ENCODE measurements at places on chromosomes 4 and X.

DNA sequence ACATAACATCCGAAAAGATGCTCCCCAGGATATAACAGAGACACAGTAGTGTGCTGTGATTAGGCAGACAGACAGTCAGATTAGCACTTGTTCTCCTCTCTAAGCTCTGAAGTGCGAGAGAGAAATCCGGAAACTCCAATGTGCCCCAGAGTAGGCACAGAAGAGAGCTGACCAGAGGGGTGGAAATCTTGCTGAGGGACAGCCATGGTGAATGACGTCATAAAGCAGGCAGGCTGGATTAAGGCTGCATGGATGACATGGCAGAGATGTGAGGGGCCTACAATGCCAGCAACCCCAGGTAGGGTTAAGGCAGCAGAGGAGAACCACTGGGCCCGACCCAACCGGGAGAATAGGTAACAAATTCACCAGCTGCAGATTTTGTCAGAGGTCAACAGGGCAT lies 53.3 kb downstream of the MEPE start:
- no peaks in the 10 kb centered on the region for H3K27me3 ChIP-seq
- no peak for DNase-seq
- no peak overlapping the region for H3K4me3 ChIP-seq

DNA sequence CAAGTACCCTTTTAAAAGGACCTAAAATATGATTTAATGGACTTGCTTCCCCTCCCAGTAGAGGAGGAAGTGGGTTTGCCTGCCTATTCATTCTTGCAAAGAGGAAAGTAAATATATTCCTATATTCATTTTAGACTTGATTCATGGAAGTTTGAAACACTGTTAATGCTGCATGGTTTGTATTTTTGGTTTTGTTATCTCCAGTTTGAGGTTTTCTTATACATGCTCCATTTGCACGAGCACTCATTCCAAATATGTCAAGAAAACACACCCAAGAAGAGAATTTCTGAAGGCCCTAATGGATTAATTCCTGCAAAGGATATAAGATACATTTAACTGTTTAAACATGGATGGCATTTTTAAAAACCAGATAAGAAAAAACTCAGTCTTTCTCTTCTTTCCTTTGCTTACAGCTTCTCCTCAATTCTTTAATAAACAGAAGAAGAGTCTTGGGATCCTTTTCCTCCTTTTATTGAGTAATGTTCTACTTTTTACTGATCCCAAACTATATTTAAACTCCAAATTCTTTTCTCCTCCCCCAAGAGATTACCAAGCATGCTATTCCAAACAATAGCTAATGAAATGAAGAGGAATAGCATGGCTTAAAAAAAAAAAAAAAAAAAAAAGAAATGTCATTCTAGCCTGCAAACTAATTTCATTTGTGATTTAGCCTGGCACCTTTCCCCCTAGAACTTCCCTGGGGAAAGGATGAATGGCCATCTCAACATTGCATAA lies 54.6 kb upstream of the LDB2 start:
- peaks cover 24% of the 10 kb centered on the region for H3K27me3 ChIP-seq
- H3K4me1 ChIP-seq = peaks cover 12% of the 10 kb centered on the region
- DNase-seq = no peak
- H3K4me3 ChIP-seq = no peak overlapping the region
- H3K27ac ChIP-seq = no peak overlapping the region
- H3K36me3 ChIP-seq = no peaks in the 10 kb centered on the region

GRCh38 chrX:19955306-19955705 lies 35.6 kb downstream of the BCLAF3 start:
- H3K4me1 ChIP-seq = no peaks in the 10 kb centered on the region
- H3K27me3 ChIP-seq = no peaks in the 10 kb centered on the region
- peaks cover 6% of the 10 kb centered on the region for H3K36me3 ChIP-seq
- no peak overlapping the region for H3K4me3 ChIP-seq
- no peak for DNase-seq

DNA sequence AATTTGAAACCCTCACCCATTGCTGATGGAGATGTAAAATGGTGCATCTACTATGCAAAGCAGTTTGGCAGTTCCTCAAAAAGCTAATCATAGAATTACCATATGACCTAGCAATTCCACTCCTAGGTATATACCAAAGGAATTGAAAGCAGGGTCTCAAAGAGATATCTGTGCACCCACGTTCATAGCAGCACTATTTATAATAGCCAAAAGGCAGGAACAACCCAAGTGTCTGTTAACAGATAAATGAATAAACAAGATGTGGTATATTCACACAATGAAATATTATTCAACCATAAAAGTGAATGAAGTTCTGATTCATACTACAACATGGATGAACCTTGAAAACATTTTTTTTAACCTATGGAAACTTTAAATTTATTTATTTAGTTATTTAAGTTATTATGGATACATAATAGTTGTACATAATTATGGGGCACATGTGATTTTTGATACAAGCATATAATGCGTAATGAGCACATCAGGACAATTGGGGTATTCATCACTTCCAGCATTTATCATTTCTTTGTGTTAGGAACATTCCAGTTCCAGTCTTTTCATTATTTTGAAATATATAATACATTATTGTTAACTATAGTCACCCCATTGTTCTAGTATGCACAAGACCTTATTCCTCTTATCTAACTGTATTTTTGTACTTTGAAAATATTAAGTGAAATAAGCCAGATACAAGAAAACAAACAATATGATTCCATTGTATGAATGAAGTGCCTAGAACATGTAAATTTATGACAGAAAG lies 205.6 kb upstream of the CNKSR2 start:
- DNase-seq = no peak
- H3K36me3 ChIP-seq = no peaks in the 10 kb centered on the region
- no peak overlapping the region for H3K4me3 ChIP-seq
- no peak overlapping the region for H3K27ac ChIP-seq

DNA sequence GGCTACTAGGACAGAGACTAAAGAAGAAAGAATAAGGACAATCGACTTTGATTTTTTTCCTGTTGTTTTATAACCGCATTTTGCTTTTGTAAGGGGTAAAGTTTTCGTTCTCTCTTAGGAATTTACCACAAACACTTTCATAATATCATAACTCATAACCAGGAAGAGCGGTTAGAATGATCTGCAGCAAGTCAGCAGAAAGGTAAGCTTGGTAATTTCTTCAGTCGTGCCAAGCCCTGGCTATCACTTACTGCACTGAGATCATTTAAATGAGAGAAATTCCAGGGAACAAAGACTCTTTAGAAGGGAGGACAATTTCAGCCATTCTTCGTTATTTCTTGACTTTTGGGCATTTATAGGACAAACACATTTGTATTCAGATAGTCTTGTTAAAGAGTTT lies 258.1 kb downstream of the UNC5C start:
- no peak overlapping the region for H3K4me3 ChIP-seq
- H3K36me3 ChIP-seq = peaks cover 8% of the 10 kb centered on the region
- DNase-seq = no peak
- H3K4me1 ChIP-seq = peaks cover 45% of the 10 kb centered on the region
- H3K27me3 ChIP-seq = no peaks in the 10 kb centered on the region

- no peaks in the 10 kb centered on the region for H3K4me1 ChIP-seq
- no peak overlapping the region for H3K4me3 ChIP-seq
- no peaks in the 10 kb centered on the region for H3K27me3 ChIP-seq
- H3K27ac ChIP-seq = no peak overlapping the region
- no peak for DNase-seq
Observed at GRCh38 chrX:131802836-131803626, 220.1 kb upstream of the STK26 start.

DNA sequence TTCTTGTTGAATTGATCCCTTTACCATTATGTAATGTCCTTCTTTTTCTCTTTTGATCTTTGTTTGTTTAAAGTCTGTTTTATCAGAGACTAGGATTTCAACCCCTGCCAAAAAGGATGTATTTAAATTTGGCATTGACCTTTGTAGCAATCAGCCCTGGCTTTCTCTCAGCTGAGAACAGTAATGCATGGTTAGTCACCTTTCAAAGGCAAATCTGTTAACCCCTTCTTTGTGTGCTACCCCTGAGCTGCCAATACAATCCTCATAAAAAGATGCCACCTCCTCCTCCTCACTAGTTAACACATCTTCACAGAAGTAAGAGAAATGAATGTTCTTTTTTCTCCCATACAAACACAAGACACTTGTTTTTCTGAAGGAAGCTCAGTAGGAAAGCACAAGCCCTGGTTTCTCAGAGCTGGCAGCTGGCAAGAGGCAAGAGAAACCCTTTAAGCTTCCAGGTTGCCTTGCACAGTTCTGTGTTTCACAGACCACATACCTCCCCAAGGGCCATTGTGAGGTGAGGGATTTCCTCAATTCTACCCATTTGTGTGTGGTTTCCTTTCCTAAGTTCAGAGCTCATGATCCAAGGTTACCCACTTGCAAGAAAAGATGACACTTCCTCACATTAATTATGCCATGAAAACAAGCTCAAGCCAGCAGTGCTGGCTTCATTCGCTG lies 122.6 kb downstream of the RCHY1 start:
- H3K27me3 ChIP-seq = peaks cover 16% of the 10 kb centered on the region
- H3K27ac ChIP-seq = no peak overlapping the region
- no peaks in the 10 kb centered on the region for H3K4me1 ChIP-seq
- no peaks in the 10 kb centered on the region for H3K36me3 ChIP-seq
- no peak overlapping the region for H3K4me3 ChIP-seq
- no peak for DNase-seq

DNA sequence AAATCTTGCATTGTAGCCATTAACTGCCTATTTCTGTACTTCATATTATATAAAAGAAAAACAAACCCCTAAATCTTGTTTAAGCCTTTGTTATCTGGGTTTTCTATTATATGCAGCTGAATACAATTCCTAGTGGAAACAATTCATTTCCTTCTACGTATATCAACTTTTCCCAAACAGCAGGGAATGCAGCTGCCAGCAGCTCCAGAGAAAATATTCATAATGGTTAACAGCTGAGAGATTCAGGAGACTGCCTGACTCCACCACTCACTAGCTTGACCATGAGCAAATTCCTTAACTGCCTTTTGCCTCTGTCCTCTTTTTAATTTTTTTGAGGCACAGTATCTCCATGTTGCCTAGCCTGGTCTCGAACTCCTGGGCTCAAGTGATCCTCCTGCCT lies 146.2 kb downstream of the SPATA18 start:
- no peak overlapping the region for H3K27ac ChIP-seq
- peaks cover 9% of the 10 kb centered on the region for H3K4me1 ChIP-seq
- DNase-seq = no peak
- no peaks in the 10 kb centered on the region for H3K27me3 ChIP-seq

- no peak overlapping the region for H3K4me3 ChIP-seq
- H3K27me3 ChIP-seq = no peaks in the 10 kb centered on the region
- peak overlapping the region; percentile 75 for H3K27ac ChIP-seq
- peaks cover 22% of the 10 kb centered on the region for H3K4me1 ChIP-seq
Observed at GRCh38 chr4:76781698-76782595, 116.0 kb downstream of the SOWAHB start.

DNA sequence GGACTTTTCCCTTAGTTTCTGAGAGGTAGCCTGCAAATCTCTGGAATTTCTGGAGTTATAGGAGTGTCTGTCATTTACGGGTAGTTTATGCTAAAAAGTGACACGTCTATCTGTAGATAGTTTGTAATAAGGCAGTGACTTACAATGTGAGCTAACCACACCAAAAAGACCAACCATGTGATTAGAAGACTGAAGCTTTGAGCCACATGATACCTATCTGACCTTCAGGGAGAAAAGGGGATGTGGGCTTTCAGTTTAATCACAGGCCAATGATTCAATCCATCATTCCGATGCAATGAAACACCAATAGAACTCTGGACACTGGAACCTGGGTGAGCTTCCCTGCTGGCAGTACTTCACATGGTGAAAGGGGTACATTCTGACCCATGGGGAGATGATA lies 254.6 kb upstream of the GK2 start:
- H3K4me1 ChIP-seq = no peaks in the 10 kb centered on the region
- DNase-seq = no peak
- no peak overlapping the region for H3K27ac ChIP-seq
- no peaks in the 10 kb centered on the region for H3K27me3 ChIP-seq
- H3K4me3 ChIP-seq = no peak overlapping the region

DNA sequence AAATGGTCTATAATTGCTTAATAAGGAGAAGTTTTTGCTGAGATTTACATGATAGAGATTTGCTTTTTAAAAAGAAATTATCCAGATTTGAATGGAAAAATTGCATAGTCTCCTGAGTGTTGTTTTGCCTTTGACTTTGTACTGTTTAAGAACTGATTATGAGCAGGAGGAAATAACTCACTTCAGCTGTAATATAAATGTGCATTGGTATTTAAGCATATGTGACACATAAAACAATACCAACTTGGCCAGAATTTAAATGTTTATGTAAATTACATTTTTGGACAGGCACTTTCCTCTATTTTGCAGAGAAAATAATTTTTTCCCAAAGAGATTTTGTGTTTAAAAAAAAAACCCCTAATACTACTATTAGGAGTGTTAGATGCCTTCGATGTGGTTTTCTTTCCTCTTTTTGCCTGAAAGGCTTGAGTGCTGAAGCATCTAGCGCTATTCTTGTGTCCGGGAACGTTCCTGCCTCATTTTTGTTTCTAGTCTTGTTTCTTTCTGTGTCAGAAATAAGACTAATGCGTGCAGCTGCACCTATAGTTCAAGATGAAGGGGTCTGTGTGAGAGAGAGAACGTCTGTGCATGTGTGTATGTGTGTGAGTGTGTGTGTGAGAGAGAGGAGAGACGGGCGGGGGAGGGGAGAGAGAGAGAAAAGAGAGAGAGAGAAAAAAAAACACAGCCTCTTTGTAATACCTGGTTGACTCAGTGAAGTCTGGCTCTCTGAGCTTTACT lies 60.8 kb downstream of the TBL1X start:
- no peak overlapping the region for H3K4me3 ChIP-seq
- peak overlapping the region; percentile 13 for H3K27ac ChIP-seq
- H3K4me1 ChIP-seq = peaks cover 31% of the 10 kb centered on the region
- no peaks in the 10 kb centered on the region for H3K36me3 ChIP-seq
- no peak for DNase-seq

GRCh38 chr4:89055157-89056080 lies 1.6 kb downstream of the FAM13A start:
- peak overlapping the region; percentile 81 for H3K4me3 ChIP-seq
- H3K36me3 ChIP-seq = peaks cover 9% of the 10 kb centered on the region
- no peaks in the 10 kb centered on the region for H3K27me3 ChIP-seq
- DNase-seq = no peak
- H3K4me1 ChIP-seq = peaks cover 48% of the 10 kb centered on the region
- peak overlapping the region; percentile 65 for H3K27ac ChIP-seq

DNA sequence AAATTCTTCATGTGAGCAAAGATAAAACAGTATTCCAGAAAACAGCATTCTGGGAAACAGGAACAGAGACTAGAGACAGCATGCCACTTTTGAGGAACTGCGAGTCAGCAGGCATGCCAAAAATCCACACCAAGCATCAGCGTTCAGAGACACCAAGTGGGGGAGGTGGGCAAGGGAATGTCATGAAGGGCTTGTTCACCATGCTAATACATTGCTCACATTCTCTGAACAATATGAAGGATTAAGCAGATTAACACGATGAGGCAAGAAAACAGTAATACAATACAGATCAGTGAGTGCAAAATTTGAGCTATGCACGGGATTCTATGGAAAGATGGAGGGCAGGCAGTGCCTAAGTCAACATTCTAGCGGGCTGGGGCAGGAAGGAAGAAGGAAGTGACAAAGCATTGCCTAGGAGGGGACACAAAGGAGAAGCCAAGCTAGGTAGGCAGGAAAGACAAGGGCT lies 278.3 kb downstream of the FBXW7 start:
- no peaks in the 10 kb centered on the region for H3K27me3 ChIP-seq
- no peak overlapping the region for H3K4me3 ChIP-seq
- DNase-seq = no peak
- H3K4me1 ChIP-seq = peaks cover 12% of the 10 kb centered on the region
